ENCODE measurements at places on chromosomes 5 and 9.

- DNase-seq, result no peak
Measured at GRCh38 chr9:94581728-94582127, 11.9 kb downstream of the FBP2 start.

DNA sequence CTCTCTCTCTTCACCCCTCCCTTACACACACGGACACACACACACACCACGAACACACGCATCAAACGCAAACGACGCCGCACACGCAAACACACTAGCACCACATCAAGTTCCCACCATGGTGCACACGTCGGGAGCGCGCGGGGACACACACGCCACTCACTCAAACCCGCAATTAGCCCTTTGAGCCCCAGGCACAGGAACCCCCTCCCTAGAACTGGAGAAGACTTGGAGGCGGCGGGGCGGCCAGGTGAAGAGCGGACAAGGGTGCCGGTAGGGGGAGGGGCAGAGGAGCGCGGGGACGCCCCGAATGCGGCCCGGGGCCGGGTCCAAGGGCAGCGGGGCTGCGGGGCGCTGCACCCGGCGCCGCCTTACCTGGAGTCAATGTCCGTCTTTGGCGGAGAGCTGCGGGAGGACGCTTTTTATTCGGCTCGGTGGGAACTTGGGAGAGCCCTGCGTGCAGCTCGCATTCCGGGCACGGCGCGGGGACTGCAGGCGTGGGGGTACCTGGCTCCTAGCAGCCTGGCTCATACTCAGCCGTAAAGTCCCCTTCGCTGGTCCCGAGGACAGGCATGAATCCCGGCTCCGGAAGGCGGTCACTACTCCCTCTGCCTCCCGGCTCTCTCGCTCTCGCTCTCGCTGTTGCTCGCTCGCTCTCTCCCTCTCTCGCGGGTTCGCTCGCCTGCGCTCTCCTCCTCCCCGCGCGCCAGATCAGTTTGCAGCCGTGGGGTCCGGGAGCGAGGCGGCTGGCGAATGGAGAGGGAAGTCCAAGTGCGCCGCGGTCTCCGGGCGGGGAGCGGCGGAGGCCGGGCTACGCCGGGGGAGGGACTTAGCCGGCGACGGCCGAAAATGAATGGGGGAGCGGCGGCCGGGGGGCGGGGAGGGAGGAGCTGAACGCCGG is at the start of gene BRINP1:
BRINP1 (minus strand) TSS at position 755 of the 901 bp plus-strand sequence. CDS start 56,080 bp downstream, outside the sequence.
- DNase-seq, result no peak

DNA sequence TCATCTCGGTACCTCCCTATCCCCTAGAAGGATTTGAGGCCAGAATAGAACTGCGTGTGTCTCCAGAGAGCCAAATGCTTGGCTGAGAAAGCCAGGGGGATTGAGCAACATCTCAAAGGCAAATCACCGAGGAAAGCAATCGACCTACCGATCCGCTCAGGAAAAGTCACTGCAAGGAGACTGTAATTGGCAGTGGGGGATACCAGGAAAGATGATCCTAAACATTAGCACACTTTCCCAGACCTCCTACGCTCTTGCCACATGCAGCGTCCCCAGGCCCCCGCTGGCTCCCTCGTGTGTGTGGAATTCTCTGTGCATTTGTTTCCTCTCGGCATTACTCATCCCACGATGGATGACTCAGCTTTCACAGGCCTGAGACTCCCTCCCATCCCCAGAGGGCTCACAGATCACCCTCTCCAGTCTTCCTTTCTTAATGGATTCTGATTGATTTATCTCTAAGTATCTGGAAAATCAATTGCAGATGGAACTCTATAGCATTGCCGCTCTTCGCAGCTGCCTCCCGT is 82.2 kb upstream of the ICE1 start:
- no peak for DNase-seq

DNA sequence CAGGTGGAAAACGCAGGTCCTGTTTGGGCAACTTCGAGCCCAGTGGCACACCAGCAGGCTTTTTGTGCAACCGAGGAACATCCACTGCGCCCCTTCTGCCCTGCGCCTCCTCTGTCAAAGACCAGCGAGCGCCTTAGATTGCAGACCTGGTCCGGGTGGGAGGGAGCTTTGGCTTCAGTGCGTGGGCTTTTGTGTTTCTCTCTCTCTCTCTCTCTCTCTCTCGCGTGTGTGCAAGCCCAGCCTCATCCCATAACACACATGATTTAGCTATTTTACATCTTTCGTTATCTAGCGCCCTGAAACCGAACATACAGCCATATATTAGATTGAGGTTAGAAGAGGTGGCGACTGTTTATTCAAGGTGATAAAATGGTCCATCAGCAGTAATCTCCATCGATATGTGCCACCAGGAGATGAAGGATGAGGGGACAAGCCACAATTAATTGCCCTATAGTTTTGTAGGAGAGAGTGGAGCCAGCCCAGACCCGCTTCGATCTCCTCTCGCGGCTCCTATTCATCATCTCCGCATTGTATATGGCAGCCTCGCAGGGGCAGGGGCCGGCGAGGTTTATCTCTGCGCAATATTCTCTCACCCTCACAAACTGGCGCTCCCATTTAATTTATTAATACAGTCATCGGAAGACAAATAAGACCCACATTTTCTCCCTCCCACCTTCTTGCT is 5.3 kb downstream of the PRDM6 start:
- no peak for DNase-seq

- no peak for DNase-seq
Measured at GRCh38 chr9:5749306-5749705, 83.6 kb downstream of the ERMP1 start.

GRCh38 chr5:643351-643801 is 31.2 kb downstream of the CEP72 start:
- DNase-seq, result no peak

GRCh38 chr9:98925956-98926355 is 17.8 kb upstream of the COL15A1 start:
- DNase-seq, result no peak
